ENCODE measurements at places on chromosomes 16 and 17. TPM values are rescaled to one million over a fixed set of nuclear protein-coding genes. Genes with fewer than 3 reads are reported as not detected.

DNA sequence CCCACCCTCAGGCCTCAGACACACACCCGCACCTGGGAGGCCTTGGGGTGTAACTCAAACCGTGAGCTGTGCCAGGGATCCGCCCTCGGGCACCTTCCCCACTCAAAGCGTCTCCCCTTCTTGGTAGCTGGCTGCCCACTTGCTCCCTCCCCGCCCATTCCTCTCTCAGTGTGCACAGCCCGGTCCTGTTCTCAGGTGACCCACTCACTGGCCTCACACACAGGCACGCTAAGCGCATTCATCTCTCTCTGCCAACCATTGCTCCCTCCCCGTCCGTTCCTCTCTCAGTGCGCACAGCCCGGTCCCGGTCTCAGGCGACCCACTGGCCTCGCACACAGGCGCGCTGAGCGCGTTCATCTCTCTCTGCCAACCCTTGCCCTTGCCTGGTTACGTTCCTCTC lies 20.8 kb downstream of the WDR45B start:
- H3K27ac ChIP-seq = no peak overlapping the region
- no peaks in the 10 kb centered on the region for H3K27me3 ChIP-seq
- no peaks in the 10 kb centered on the region for H3K4me1 ChIP-seq

The KCNG4 gene
- total RNA-seq = not detected

The KRT39 gene
- total RNA-seq = not detected

DNA sequence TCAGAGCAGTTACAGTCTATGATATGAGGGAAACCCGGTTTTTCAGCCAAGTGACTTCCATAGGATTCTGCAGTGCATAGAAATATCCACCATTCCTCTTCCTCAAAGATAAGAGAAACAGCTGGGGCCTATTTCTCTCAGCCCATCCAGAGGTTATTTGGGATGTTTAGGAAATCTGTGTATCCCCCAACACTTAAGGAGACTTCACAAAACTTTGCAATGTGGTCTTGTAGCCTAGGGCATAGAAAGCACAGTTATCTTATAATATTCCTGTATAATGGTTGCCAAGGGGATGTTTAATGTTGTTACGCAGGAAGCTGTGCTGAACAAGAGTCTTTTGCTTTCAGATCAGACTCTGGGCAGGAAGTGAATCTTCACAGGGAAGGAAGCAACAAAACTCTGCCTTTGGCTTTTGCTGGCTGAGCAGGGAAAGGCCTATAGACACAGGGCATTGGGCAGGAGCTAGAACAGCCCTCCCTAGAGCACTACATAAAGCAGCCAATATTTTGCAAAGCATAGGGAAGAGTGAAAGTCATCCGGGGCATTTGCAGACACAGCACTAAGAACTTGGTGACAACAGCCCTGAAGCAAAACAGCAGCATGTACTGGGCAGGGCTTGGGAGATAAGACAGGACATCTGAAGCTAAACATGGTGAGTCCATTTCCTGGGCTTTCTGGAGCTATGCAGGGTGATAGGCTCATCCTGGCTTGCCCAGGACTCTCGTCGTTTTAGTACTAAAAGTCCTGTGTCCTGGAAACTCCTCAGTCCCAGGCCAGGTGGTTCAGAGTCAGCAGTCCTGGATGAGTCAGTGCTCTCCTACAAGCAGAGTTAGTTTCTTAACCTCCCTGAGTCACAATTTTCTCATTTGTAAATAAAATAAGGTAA lies 18.7 kb upstream of the BEAN1 start:
- H3K4me1 ChIP-seq = no peaks in the 10 kb centered on the region
- H3K36me3 ChIP-seq = no peaks in the 10 kb centered on the region
- no peak overlapping the region for H3K27ac ChIP-seq

- no peak overlapping the region for H3K27ac ChIP-seq
- no peak overlapping the region for H3K4me3 ChIP-seq
- no peak for DNase-seq
- no peaks in the 10 kb centered on the region for H3K27me3 ChIP-seq
Observed at GRCh38 chr16:53642094-53642493, 61.6 kb downstream of the RPGRIP1L start.

DNA sequence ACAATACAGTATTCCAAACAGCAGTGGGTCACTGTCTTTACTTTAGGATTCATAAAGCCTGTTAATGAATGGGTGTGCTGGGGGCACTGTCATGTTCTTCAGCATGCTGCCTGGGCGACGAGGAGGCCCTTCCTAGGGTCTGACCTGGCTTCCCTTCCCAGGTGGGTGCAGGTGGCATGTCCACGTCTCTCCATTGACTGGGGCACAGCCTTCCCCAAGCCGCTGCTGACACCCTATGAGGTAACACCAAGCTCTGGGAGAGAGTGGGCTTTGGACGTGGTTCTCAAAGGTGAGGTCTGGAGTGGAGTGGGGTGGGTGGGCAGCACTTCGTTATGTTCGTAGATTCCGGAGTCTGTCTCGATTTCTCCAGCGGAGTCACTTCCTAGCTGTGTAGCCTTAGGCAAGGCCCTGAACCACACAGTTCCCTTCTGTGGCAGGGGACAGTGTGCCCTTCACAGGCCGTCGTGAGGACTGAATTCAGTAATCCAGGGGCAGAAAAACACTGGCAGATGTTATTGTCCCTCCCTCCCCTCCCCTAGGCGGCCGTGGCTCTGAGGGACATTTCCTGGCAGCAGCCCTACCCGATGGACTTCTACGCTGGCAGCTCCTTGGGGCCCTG lies 771 bp upstream of the OVCA2 start:
- DNase-seq = no peak
- peak overlapping the region; percentile 85 for H3K4me3 ChIP-seq
- H3K4me1 ChIP-seq = peaks cover 29% of the 10 kb centered on the region
- H3K27ac ChIP-seq = peak overlapping the region; percentile 91
- peaks cover 2% of the 10 kb centered on the region for H3K36me3 ChIP-seq

The ZNF232 gene
- total RNA-seq = 12.2 TPM

- no peak overlapping the region for H3K27ac ChIP-seq
- no peaks in the 10 kb centered on the region for H3K36me3 ChIP-seq
- H3K4me3 ChIP-seq = no peak overlapping the region
- H3K27me3 ChIP-seq = no peaks in the 10 kb centered on the region
- no peak for DNase-seq
- no peaks in the 10 kb centered on the region for H3K4me1 ChIP-seq
Observed at GRCh38 chr17:61444075-61444474, 8.1 kb upstream of the TBX4 start.

DNA sequence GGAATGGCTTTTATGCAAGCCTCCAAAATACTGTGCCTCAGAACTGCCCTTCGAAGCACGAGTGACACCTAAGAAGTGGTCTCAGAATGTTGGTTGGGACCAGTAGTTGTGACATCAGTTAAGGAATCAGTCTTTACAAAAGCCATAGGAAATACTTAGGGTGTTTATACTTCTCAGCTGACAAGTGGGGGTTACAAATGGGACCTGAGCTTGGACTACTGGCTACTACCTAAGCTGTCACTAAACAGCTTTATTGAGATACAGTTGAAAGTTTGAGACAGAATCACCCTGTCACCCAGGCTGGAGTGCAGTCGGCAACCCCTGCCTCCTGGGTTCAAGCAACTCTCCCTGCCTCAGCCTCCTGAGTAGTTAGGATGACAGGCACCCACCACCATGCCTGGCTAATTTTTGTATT lies 5.0 kb downstream of the RPL19 start:
- no peaks in the 10 kb centered on the region for H3K27me3 ChIP-seq
- peaks cover 14% of the 10 kb centered on the region for H3K36me3 ChIP-seq
- no peak overlapping the region for H3K27ac ChIP-seq
- no peak overlapping the region for H3K4me3 ChIP-seq
- H3K4me1 ChIP-seq = peaks cover 37% of the 10 kb centered on the region
- DNase-seq = no peak

DNA sequence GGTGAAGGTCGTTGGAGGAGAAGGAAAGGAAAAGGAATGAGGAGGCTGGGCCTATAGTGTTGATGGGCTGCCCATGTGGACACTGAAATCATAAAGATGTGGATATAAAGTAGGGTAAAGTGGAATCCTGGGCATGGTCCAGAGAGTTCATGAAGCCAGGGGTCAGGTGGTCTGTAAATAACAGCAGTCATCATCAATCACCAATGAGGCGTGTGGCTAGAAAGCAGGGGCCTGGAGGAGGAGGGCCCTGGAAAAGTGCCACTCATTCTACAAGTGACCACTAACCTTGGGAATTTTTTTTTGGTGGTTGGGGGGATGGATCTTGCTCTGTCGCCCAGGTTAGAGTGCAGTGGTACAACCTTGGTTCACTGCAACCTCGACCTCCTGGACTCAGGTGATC lies 115.3 kb upstream of the NOL11 start:
- no peak for DNase-seq
- H3K36me3 ChIP-seq = no peaks in the 10 kb centered on the region
- H3K4me3 ChIP-seq = no peak overlapping the region
- H3K27me3 ChIP-seq = no peaks in the 10 kb centered on the region
- H3K4me1 ChIP-seq = peaks cover 9% of the 10 kb centered on the region

GRCh38 chr17:77352996-77353395 lies 212.2 kb downstream of the SEC14L1 start:
- H3K36me3 ChIP-seq = no peaks in the 10 kb centered on the region
- H3K4me1 ChIP-seq = peaks cover 9% of the 10 kb centered on the region
- H3K27me3 ChIP-seq = no peaks in the 10 kb centered on the region
- H3K4me3 ChIP-seq = no peak overlapping the region

GRCh38 chr17:78232859-78233173 lies 1.4 kb downstream of the TMEM235 start:
- H3K27me3 ChIP-seq = peaks cover 35% of the 10 kb centered on the region
- H3K36me3 ChIP-seq = no peaks in the 10 kb centered on the region
- H3K27ac ChIP-seq = no peak overlapping the region
- no peaks in the 10 kb centered on the region for H3K4me1 ChIP-seq
- no peak for DNase-seq
- no peak overlapping the region for H3K4me3 ChIP-seq

DNA sequence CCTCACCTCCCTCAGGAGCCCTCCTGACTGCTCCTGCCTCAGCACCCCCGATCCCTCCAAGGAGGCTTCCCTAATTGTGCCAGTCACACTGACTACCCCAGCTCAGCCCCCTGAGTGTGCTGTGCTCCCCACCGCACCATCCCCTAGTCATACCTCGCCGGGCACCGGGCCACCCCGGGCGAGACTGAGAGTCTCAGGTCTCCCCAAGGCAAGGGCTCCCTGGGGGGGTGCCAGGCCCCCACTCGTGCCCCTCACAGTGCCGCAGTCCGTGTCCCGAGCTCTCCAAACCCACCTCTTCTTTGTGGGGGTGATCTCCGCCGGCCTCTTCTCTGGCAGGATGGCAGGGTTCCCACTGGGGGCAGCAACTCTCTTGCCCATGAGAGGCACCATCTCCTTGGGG lies 3.2 kb downstream of the TRPV3 start:
- no peaks in the 10 kb centered on the region for H3K27me3 ChIP-seq
- no peak overlapping the region for H3K4me3 ChIP-seq
- no peaks in the 10 kb centered on the region for H3K36me3 ChIP-seq
- H3K4me1 ChIP-seq = no peaks in the 10 kb centered on the region
- no peak overlapping the region for H3K27ac ChIP-seq

The CTRB1 gene
- 3.9 TPM for total RNA-seq

GRCh38 chr16:77169650-77170236 lies 21.2 kb upstream of the MON1B start:
- H3K4me3 ChIP-seq = no peak overlapping the region
- no peaks in the 10 kb centered on the region for H3K36me3 ChIP-seq
- no peak overlapping the region for H3K27ac ChIP-seq
- no peak for DNase-seq

The SLC16A6 gene
- total RNA-seq = 5.1 TPM

DNA sequence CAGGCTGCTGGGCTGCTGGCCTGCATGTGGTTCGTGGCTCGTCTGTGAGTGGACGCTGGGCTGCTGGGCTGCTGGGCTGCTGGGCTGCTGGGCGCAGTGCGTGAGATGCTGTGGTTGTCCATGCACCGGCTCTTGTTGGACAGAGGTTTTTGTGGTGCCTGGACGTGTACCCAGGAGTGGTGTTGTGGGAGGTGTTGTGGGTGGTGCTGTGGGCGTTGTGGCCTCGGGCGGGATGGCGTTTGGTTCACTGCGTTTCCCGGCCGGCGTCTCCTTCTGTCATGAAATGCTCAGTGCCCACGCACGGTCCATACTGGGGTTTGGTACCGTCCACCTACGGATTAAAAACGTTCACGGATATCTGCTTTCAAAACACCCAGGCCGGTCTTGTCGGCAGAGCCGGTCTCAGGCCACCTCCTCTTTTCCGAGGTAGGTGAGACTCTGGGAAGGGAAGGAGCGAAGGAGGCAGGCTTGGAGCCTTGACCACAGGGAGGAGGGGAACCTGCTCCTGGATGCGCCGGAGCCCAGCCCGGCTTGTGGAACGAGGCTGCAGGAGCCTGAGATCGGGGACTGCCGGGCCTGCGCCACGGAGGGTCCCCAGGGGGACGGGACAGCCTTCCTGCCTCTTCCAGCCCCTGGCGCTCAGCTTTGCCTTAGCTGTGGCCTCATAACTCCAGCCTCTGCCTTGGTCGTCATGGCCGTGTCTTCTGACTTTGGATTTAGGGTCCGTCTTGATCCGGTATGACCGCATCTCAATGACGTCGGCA lies 29.8 kb upstream of the GNG13 start:
- peaks cover 9% of the 10 kb centered on the region for H3K27me3 ChIP-seq
- H3K27ac ChIP-seq = no peak overlapping the region
- H3K36me3 ChIP-seq = no peaks in the 10 kb centered on the region
- H3K4me3 ChIP-seq = no peak overlapping the region
- no peak for DNase-seq

The SLFN11 gene
- total RNA-seq = 9.2 TPM

GRCh38 chr16:622920-623280 lies 7.9 kb upstream of the WFIKKN1 start:
- DNase-seq = no peak
- H3K4me3 ChIP-seq = no peak overlapping the region
- no peaks in the 10 kb centered on the region for H3K27me3 ChIP-seq
- H3K27ac ChIP-seq = no peak overlapping the region

The PDILT gene
- not detected for total RNA-seq

The ASPA gene
- 2.9 TPM for total RNA-seq

DNA sequence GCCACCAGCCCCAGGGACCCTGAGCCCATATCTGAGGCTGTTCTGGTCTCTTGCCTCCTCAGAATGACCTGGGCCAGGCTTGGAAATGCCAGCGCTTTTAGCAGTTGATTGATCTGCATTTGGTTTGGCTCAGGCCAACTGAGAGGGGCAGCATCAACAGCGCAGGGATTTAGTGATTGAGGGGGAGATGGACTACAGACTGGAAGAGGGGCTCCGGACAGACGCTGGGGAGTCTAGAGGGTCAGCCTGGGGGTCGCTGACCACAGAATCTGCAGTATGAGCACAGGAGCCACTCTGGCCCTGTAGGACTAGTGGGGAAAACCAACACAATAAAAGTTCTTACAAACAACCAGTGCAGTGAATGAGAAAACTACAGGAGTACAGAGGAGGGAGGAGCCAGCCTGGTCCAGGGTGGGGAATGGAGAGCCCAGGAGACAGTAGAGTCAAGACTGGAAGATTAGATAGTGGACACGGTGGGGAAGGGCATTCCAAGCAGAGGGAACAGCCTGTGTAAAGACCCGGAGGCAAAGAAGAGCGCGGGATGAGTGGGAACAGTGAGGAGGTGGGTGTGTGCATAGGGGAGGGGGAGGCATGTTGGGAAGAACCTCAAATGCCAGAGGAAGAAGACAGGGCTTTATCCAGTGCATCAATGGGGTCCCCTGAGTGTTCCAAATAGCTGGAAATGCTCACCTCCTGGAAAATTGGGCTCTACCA lies 128.9 kb downstream of the MRM1 start:
- no peaks in the 10 kb centered on the region for H3K36me3 ChIP-seq
- no peak overlapping the region for H3K4me3 ChIP-seq
- H3K27ac ChIP-seq = no peak overlapping the region
- DNase-seq = no peak
- H3K27me3 ChIP-seq = peaks cover 59% of the 10 kb centered on the region

GRCh38 chr16:73058221-73058615 lies 10.3 kb upstream of the ZFHX3 start:
- H3K27me3 ChIP-seq = no peaks in the 10 kb centered on the region
- H3K36me3 ChIP-seq = no peaks in the 10 kb centered on the region
- H3K27ac ChIP-seq = peak overlapping the region; percentile 98

The GNAO1 gene
- 1.9 TPM for total RNA-seq

The KRT33A gene
- not detected for total RNA-seq

Measured in psoas muscle (tissue), 8 donors.